ENCODE measurements at places on chromosomes 7 and 10. TPM values are rescaled to one million over a fixed set of nuclear protein-coding genes. Genes with fewer than 3 reads are reported as not detected.

- no peak for ATAC-seq
Observed at GRCh38 chr7:158613481-158613880, 25.9 kb upstream of the PTPRN2 start.

GRCh38 chr10:118031351-118032075, 15.2 kb downstream of the RAB11FIP2 start:
- ATAC-seq = no peak

- no peak for ATAC-seq
Observed at GRCh38 chr7:108094346-108094745, 35.8 kb downstream of the LAMB4 start.

- ATAC-seq = no peak
Observed at GRCh38 chr7:110442381-110442837, 648.5 kb upstream of the LRRN3 start.

PIP gene
- total RNA-seq = not detected

- ATAC-seq = no peak
Observed at GRCh38 chr7:137169282-137169698, 174.2 kb downstream of the PTN start.

PDE1C gene
- total RNA-seq = 17.2 TPM

CRHR2 gene
- 0.77 TPM for total RNA-seq

CCL24 gene
- 0.94 TPM for total RNA-seq

GRCh38 chr7:134593530-134594392, 44.9 kb downstream of the AKR1B15 start:
- peak; percentile 86 for ATAC-seq

INPP5F gene
- 25.6 TPM for total RNA-seq
